ENCODE measurements at places on chromosomes 7 and 10. TPM values are rescaled to one million over a fixed set of nuclear protein-coding genes. Genes with fewer than 3 reads are reported as not detected.

- H3K27me3 ChIP-seq = no peaks in the 10 kb centered on the region
- H3K27ac ChIP-seq = no peak overlapping the region
- DNase-seq = no peak
- H3K4me3 ChIP-seq = no peak overlapping the region
These were observed 203.5 kb downstream of the HIBADH start for GRCh38 chr7:27459021-27459730.

GRCh38 chr10:110184398-110184797 is 23.0 kb upstream of the MXI1 start:
- H3K27me3 ChIP-seq = peaks cover 2% of the 10 kb centered on the region
- no peaks in the 10 kb centered on the region for H3K4me1 ChIP-seq
- H3K4me3 ChIP-seq = no peak overlapping the region
- no peak overlapping the region for H3K27ac ChIP-seq

DNA sequence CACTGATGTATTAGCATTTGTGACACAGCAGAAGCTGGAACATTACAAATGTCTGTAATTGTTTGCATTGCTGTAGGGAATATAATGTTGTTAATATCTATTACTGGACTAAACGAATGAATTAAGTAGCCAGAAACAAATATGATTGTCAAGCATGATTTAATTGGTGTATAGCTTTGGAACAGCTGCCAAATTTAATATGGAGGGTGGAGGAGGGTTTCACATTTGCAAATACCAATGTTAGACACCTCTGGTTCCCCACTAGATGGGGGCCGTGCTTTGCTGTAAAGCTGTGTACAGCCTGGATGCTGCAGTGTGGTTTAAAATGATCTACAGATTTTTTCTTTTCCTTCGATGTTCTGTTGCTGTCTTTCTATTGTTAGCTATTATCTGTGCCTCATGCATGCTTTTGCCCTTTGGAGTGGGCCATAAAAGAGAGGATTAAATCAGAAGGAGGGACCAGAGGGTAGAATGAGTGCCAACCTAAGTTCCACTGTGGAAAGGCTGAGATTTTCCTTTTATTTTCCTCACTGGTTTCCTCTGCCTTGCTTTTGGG is 23.1 kb downstream of the DNAJB9 start:
- H3K4me3 ChIP-seq = no peak overlapping the region
- no peaks in the 10 kb centered on the region for H3K27me3 ChIP-seq
- H3K4me1 ChIP-seq = no peaks in the 10 kb centered on the region
- no peak overlapping the region for H3K27ac ChIP-seq
- no peaks in the 10 kb centered on the region for H3K36me3 ChIP-seq

DNA sequence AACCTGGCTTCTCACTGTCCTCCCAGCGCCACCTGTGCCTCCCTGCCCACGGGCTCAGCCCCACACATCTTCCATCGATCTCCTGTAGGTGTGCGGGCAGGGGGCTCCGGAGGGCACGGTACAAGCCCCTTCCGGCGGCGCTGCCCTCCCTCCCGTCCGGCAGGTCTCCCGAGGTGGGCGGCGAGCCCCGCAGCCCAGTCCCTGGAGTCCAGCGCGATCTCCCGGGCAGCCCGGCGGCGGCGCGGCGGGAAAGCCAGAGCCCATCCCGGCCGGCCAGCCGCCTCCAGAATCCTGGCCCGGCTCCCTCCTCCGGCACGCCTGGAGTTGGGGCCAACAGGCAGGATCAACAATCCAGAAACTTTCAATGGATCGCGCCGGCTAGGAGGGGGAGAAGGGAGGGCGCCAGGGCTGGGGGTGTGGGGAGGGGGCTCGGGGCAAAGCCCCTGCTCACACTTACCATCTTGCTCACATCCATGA is 100.1 kb downstream of the HIP1 start:
- peaks cover 16% of the 10 kb centered on the region for H3K27me3 ChIP-seq
- H3K36me3 ChIP-seq = peaks cover 1% of the 10 kb centered on the region
- DNase-seq = peak; percentile 70
- peaks cover 14% of the 10 kb centered on the region for H3K4me1 ChIP-seq
- H3K27ac ChIP-seq = peak overlapping the region; percentile 52

GRCh38 chr10:68594405-68594804 is 34.3 kb downstream of the TET1 start:
- peaks cover 1% of the 10 kb centered on the region for H3K27me3 ChIP-seq
- no peak overlapping the region for H3K27ac ChIP-seq
- H3K4me3 ChIP-seq = no peak overlapping the region
- peaks cover 15% of the 10 kb centered on the region for H3K4me1 ChIP-seq
- no peak for DNase-seq

DNA sequence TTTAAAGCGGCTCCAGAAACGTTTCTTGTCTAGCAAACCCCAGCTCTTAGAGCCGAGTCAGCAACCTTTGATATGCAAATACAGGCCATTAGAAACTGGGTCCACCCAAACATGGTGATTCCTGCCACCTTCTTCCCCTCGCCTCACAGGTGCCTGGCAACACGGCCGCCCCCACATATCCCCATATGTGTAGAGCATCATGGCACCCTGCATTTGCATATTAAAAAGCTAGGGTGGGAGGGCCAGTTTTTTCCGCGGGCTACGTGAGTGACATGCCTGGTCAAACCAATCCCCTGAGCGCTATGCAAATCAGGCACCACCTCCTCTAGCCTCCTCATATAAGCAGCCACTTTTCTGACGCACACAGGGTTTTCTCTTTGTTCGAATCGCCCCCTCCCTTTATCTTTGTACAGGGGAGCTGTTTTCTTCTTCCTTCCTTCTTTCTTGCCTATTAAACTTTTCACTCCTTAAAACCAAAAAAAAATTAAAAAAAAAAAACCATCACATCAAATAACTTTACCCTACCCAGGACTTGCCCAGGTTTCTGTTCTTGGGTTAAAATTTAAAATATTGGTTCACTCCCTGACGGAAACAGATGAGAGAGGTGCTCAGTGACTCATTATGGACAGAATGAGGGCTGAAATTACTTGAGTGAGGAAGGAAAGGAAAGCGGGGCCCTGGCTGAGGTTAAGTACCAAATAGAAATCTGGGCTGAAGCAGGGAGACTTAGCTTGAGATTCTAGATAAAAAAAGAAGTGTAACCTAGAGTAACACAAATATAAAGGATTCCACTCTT is 59.8 kb downstream of the COA1 start:
- no peak overlapping the region for H3K27ac ChIP-seq
- H3K4me1 ChIP-seq = peaks cover 13% of the 10 kb centered on the region
- DNase-seq = no peak

DNA sequence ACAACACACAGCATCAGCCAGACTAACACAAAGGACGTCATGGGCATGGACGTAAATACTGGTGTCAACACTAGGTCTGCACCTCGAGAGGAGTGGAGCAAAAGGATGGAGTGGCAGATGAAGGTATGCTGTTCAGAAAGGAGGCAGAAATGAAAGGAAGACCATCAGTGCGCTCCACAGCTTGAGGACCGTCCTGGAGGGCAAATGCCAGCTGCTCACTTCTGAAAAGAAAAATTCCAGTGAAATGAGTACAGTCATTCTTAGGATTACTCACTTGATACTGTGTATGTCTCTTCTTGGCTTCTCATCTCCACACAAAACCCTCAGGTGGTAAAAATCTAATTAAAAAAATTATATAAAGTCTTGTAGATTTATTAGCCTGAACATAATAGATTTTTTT is 44.8 kb downstream of the EGFR start:
- no peaks in the 10 kb centered on the region for H3K4me1 ChIP-seq
- H3K36me3 ChIP-seq = no peaks in the 10 kb centered on the region
- peaks cover 5% of the 10 kb centered on the region for H3K27me3 ChIP-seq
- H3K4me3 ChIP-seq = no peak overlapping the region
- DNase-seq = no peak

- DNase-seq = no peak
- peaks cover 3% of the 10 kb centered on the region for H3K27me3 ChIP-seq
- H3K36me3 ChIP-seq = no peaks in the 10 kb centered on the region
- no peak overlapping the region for H3K27ac ChIP-seq
These were observed 77.4 kb downstream of the PPP1R17 start for GRCh38 chr7:31764462-31764861.

- H3K27ac ChIP-seq = peak within 1 kb of the TSS; percentile 51
- H3K36me3 ChIP-seq = peaks cover 12% of the 10 kb centered on the region
- peaks cover 16% of the 10 kb centered on the region for H3K27me3 ChIP-seq
- peak within 1 kb of the TSS; percentile 98 for H3K4me3 ChIP-seq
- H3K4me1 ChIP-seq = peaks cover 24% of the 10 kb centered on the region
These were observed at the start of gene KIAA1549 for GRCh38 chr7:138981332-138982203. Gene KIAA1549, minus strand, starts transcription at chr7:138981389. Its CDS starts 120 bp downstream, at chr7:138981269.

- no peak for DNase-seq
- H3K27me3 ChIP-seq = peaks cover 9% of the 10 kb centered on the region
- no peak overlapping the region for H3K27ac ChIP-seq
These were observed 23.0 kb upstream of the ZNF488 start for GRCh38 chr10:47406870-47407691.

The SMURF1 gene
- total RNA-seq = 32.5 TPM

The PRPF18 gene
- total RNA-seq = 19.7 TPM

The OPN4 gene
- not detected for total RNA-seq

All from endothelial cell (in vitro differentiated cells).